ENCODE measurements at places on chromosomes 6 and 20.

DNA sequence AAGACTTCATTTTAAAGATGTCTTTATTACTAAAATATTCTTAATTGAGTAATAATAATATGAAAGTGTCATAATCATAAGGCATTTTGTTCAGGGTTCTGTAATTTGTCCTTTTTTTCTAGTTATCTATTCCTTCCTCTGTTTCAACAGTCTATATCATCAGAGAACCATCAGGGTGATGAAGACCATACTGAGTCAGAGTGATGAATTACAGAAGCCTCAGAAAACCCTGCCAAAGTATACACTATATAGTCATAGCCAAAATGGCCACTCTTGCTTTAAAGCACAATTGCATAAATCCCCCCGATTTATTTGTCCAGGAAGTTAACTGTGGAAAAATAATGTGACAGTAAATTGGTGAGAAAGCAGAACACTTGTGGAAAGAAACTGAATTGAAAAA, 735.0 kb downstream of the EPHA7 start:
- DNase-seq: no peak

DNA sequence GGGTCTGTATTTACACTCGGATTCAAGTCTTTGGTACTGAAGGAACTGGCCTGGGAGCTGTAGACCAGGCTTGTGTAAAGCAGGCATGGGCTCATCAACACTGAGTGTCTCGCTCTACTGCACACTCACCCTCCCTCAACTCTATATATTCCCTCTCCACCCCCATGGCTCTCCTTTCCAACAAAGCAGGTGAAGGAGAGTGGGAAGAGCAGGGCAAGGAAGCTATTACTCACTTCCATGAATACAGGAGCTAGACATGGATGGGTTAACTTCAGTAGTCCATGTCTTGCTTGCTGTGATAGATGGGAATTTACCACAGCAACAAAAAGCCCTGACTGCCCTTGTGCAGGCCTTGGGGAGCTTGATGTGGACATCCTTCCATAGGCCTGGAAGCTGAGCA, 20.7 kb upstream of the SLC2A12 start:
- DNase-seq: no peak

DNA sequence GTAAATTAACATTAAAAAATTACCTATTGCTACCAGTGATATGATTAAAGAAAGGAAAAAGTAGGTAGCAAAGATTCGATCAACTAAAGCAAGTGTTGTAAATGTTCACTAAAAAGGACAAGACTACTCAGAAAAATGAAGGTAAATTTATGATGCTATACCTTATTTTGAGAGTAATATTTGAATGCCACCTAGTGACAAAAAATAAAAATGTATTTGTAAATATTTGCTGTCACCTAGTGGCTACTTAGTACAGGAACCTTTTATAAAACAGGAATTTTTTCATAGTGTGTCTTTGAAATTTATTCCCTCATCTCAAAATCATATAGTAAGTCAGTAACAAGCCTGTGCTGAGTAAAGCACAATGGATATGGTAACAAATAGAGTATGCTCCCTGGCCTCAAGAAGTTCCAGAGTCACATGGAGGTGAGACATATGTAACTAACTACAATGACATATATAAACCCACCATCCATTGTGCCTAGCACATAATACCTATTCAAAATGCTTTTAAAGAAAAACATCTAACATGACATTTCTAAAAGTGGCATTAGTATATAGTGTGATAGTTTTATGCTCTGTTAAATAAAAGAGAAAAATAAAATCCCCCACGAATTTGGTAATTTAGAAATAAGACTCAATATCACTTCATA, 193.1 kb upstream of the SIM1 start:
- no peak for DNase-seq

DNA sequence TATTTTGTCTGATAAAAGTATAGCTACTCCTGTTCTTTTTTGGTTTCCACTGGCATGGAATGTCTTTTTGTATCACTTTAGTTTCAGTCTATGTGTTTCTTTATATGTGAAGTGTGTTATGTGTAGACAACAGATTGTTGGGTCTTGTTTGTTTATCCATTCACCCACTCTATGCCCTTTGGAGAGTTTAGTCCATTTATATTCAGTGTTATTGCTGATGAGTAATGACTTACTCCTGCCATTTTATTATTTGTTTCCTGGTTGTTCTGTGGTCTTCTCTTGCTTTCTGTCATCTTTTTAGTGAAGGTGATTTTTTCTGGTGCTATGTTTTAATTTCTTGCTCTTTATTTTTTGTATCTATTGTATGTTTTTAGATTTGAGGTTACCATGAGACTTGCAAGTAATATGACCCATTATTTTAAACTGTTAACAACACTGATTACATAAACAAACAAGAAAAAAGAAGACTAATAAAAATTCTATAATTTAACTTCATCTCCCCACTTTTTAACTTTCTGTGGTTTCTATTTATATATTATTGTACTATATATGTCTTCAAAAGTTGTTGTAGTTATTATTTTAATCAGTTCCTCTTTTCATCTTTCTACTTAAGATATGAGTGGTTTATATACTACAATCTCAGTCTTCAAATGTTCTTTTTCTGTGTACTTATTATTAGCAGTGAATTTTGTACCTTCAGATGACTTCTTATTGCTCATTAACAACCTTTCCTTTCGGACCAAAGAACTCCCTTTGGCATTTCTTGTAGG, 323.4 kb downstream of the BTBD9 start:
- no peak for DNase-seq

GRCh38 chr20:35344354-35344837, 52.2 kb upstream of the FAM83C start:
- no peak for DNase-seq

DNA sequence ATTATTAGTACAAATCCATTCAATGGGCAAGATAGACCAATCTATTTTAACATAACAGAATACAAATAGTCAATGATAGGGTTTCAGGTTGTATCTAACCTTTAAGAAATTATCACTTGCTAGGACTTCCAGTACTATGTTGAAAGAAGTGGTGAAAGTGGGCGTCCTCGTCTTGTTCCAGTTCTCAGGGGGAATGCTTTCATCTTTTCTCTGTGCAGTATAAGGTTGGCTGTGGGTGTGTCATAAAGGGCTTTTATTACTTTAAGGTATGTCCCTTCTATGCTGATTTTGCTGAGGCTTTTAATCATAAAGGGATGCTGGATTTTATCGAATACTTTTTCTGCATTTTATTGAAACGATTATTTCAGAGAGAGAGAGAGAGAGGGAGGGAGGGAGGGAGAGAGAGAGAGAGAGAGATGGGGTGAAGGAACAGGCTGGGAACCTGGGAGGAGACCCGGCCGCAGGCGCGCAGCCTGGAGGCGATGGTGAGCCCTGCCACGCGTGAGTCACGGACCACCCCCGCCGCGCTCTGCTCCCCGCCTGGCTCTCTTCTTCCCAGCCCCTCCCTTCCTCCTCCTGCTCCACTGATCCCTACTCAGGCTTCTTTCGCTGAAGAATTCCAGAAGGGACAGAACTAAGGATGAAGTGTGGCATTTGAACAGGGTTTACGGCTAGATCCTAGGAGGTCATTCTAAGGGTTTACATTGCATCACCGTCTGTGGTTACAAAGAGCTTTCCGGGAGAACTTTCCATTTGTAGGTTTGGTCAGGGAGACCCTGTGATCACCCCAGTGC, 45.5 kb upstream of the HLA-E start:
- DNase-seq: peak; percentile 46

GRCh38 chr6:116996842-116997241, 119.8 kb downstream of the RFX6 start:
- DNase-seq: peak; percentile 35

GRCh38 chr6:26158581-26159356, 71.5 kb downstream of the HFE start:
- DNase-seq: no peak
